ENCODE measurements at places on chromosomes 16 and 17. TPM values are rescaled to one million over a fixed set of nuclear protein-coding genes. Genes with fewer than 3 reads are reported as not detected.

DRC3 gene
- total RNA-seq, result 0.55 TPM

CPSF4L gene
- not detected for total RNA-seq

PRSS8 gene
- not detected for total RNA-seq

TCAP gene
- total RNA-seq, result 0.33 TPM

CTRB2 gene
- not detected for total RNA-seq

C1QTNF8 gene
- total RNA-seq, result not detected

RHBDF1 gene
- 39.8 TPM for total RNA-seq

TBC1D3K gene
- not detected for total RNA-seq

CLEC18B gene
- 0.33 TPM for total RNA-seq

KRT222 gene
- total RNA-seq, result 1.00 TPM

C17orf58 gene
- 14.8 TPM for total RNA-seq

CCNF gene
- 13.7 TPM for total RNA-seq

MYH2 gene
- total RNA-seq, result under 0.01 TPM

C17orf113 gene
- total RNA-seq, result 0.22 TPM

ARL6IP1 gene
- total RNA-seq, result 412 TPM

RNF227 gene
- total RNA-seq, result 2.5 TPM

TRPV3 gene
- 1.00 TPM for total RNA-seq

MCRIP1 gene
- 85.0 TPM for total RNA-seq

VAT1L gene
- 18.7 TPM for total RNA-seq

SAMD14 gene
- 1.8 TPM for total RNA-seq

FA2H gene
- total RNA-seq, result not detected

DCXR gene
- 55.2 TPM for total RNA-seq

HOXB8 gene
- not detected for total RNA-seq

CDK5R1 gene
- total RNA-seq, result 1.00 TPM

All from uterine smooth muscle cell (primary cell).